NCI-H524 (cell line): ENCODE measurements at places on chromosomes 16 and 17.

- no peak for DNase-seq
These were observed 17.7 kb upstream of the PHAF1 start for GRCh38 chr16:67091906-67092566.

GRCh38 chr16:69767459-69768229 lies 5.5 kb downstream of the WWP2 start:
- DNase-seq, result no peak

- no peak for DNase-seq
These were observed 123.6 kb downstream of the CMIP start for GRCh38 chr16:81567987-81568748.

- DNase-seq, result peak; percentile 42
These were observed 56.1 kb upstream of the MAF start for GRCh38 chr16:79656553-79657115.

GRCh38 chr17:66405836-66406677 lies 103.6 kb downstream of the PRKCA start:
- DNase-seq, result peak; percentile 50

- DNase-seq, result peak; percentile 42
These were observed 79.5 kb downstream of the CA4 start for GRCh38 chr17:60229188-60229802.

DNA sequence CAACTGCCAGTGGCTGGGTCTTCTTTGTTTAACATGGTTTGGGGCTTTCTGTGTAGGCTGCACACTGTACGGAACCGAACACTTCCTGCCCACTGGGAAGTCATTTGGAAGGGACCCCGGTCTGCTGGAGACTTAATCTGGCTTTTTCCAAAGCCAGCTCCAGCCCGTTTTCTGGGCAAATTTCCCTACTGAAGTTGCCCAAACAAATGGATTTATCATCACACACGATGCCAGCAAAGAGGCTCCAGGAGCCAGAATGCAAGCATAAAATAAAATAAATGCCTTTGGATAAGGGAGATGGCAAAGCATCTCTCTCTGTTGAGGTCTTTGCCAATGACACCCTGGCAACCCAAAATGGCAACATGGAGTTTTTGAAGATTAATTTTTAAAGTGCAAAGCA lies 259.9 kb upstream of the IRX3 start:
- DNase-seq, result no peak

DNA sequence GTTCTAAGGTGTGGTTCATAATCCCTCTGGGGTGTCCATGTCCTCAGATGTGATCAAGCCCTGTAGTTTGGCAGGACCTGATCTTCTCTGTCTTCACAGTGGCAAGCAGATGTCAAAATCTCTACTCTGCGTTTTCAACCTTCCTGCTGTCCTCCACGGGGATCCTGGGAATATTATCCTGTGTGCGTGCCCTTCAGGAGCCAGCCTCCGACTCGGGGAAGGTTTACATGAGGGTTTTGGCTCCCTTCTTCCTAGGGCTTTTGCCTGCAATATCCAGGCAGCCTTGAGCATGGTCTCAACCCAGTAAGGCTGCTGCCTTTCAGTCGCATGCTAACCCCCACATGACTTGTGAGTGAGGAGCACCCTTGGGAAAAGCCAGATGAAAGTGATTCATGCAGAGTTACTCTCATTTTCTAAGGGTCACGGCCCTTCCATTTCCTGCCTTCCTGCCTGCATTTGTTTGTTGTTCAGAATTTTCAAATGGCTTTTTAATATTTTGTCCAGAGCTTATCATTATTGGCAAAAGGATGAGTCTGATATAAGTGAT lies 202.2 kb upstream of the CHMP6 start:
- DNase-seq, result no peak

DNA sequence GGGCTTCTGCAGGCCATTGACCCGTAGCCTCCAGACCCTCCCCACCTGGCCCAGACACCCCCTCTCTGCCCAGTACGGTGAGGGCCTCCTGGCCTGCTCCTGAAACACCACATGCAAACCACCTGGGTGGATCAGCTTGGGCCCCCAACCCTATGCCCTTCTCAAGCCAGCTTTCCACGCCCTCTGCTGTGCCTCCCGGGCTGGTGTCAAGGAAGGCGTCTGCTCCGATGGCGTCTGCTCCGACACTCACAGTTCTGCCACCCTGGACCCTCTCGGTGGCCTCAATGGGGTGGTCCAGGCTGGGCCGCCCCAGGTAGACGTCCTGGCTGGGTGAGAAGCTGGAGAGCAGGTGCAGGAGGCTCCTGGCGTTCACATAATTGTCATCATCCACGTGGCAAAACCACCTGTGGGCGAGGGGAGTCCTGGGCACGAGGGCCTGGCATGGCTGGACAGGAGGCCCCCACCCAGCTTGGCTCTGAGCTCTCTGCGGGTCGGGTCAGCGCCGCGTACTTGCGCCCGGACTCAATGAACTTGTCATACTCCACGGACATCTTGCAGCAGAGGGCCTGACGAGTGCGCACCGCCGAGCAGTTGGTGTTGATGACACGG lies 1.4 kb downstream of the RFNG start:
- DNase-seq, result no peak

GRCh38 chr16:6558126-6558525 lies 774.5 kb upstream of the RBFOX1 start:
- no peak for DNase-seq

DNA sequence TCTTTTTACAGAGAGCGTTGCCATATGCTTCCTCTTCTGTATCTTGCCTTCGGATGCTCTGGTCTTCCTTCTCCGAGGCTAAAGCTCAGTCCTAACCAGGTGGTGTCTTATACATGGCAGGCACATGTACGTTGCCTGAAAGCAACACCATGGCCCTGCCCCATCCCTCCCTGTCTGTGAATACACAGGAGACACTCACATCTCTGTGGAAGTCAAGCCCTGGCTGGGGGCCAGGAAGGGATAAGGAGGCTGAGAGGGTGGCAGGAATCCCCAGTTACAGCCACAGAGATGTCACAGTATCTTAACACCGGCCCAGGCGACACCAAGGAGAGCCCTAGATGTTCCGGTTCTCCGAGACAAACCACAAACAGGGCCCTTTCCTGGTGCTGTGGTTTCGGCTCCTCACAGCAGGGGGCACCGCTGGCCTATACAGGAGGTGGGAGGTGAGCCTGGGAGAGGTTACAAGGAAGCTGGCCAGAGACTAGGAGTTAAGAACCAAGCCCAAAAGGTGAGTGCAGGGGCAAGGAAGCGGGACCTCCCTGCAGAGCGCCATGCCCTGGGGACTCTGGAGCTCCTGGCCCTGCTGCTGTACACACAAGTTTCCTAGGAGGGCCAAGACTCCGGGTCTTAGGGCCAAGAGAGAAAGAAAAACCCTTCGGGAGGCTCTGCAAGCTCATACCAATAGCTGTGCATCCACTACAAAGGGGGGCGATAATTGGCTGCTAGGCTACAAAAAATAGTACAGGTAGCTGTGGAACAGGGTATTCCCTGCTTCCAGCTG lies 41.7 kb downstream of the SRL start:
- no peak for DNase-seq

GRCh38 chr16:88276591-88276990 lies 106.2 kb upstream of the ZNF469 start:
- no peak for DNase-seq

GRCh38 chr16:87384162-87384874 lies 742 bp upstream of the FBXO31 start:
- DNase-seq, result no peak

DNA sequence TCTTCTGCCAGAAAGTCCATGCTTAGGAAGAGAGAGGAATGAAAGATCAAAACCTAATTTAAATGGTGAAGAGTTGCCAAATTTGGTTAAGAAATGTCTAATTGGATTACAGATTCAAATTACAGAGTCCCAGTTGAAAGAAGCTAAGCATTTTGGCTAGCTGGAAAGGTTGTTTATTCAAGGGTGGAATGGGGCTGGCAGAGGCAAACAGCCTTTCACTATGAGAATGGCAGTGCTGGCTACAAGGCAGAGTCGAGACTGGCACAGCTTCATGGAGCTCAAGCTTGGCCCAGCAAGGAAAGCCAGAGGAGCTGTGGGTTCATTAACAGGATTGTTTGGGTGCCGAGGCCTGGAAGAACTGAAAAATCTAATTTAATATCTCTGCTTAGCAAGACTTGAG lies 13.6 kb downstream of the MAP3K3 start:
- DNase-seq, result no peak

DNA sequence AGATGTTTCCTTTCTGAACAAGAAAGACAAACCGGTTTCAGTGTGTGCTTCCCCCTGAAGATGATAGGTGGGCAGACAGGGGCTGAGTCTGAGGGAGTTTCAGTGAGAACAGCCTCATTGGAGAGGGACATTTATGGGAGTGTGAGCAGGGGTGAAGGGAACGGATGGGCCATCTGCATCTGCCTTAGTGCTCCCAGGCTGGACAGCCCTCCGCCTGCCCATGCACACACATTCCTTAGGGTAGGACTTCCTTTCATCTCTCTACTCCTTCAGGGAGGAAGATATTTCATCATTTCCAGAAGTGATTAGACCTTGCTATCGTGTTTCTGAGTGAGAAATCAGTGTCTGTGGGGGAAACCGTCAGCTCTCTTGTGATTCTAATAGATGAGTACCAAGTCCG lies 3.8 kb downstream of the SHISA6 start:
- no peak for DNase-seq
